Ascending aorta (tissue), 2 donors: ENCODE measurements at places on chromosomes 13 and 19.

DNA sequence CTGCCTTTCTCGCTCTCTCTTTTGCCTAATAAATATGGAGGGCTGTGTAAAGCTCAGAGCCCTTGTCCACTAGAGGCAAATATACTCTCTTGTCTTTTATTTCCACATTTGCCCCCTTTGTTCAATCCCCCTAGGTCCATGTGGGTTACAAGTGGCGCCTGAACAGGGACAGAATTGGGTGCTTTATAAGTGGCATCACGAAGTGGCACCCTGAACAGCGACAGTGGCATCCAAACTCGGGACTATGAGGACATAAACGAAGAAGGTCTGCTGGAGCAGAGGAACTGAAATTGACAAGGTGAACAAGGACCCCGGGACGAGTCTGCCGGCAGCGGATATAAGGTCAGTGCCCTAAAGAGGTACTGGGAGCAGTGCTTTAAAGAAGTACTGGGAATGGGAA is 4.3 kb upstream of the ZNF610 start:
- no peak for DNase-seq

- no peak for DNase-seq
These were observed 4.5 kb downstream of the ZNF507 start for GRCh38 chr19:32349724-32350470.

- DNase-seq = no peak
These were observed 55.4 kb upstream of the ATP12A start for GRCh38 chr13:24624801-24625231.

DNA sequence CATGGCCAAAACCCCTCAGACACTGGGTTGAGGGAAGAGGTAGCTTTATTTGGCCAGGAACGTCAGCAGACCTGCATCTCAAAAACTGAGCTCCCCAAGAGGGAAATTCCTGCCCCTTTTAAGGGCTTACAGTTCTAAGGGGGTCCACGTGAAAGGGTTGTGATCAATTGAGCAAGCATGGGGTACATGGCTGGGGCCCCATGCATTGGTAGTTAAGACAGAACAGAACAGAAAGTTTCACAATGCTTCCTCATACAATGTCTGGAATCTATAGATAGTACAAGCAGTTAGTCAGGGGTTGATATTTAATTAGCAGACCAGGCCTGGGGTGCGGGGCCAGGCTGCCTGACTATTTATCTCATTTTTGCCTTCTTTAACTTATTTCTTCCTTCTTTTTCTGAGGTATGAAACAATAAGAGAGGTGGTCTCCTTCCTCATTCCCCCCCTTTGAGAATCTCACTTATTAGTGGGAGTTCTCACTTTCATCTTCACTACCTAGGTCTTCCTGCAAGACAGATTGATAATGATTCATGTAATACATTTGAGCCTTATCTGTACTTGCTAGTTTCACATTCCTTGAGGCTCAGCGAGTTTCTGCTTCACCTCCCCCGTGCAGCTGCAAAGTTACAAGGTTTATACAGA is 84.8 kb downstream of the SLC25A15 start:
- DNase-seq = no peak

DNA sequence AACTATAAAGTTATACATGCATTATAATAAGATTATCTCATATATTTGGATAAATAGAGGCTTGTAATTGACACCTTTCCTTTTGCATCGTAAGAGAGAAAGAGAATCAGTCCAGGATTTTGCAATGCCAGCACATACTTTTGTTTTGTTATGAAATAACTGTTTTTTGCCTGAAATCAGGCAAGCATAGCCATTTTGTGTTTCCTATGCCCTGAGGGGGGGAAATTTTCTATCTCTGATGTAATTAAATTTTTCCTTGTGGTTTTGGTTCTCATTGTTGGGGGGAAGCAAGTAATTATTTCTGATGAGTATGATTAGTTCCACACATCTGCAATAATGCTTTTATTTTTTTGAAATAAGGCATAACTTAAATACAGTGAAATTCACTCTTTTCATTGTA is 229.4 kb downstream of the NDFIP2 start:
- no peak for DNase-seq

DNA sequence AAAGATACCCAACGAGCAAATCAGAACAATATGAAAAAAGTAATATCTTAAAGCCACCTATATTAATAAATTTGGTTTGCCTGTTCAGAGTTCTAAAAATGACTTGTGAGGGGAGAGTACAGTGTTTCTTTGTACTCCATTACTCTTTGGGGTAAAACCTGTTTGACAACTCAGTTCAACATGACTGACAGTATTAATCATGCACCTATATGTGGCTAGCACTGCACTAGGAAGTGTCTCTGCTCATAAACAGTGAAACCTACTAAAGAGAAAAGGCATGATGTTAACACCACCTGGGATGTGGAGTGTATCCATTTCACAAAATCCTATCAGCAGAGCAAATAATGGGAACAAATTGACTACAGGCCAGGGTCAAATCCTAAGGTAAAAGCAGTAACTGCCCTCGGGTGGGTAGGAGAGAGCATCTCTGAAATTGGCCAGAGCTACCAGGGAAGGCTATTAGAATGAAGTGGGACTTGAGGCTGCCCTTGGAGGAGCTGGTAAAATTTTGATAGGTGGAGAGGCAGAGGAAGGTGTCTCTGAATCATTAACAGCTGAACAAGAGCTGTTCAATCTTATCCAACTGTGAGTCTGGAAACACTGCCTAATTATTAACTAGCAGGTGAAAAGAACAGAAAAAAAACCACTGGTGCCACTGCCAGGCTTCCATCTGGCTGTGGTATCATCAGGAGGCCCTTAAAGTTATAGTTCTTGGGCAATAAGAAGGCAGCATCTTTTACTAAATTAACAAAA is 365.1 kb downstream of the DNAJC15 start:
- DNase-seq = no peak

DNA sequence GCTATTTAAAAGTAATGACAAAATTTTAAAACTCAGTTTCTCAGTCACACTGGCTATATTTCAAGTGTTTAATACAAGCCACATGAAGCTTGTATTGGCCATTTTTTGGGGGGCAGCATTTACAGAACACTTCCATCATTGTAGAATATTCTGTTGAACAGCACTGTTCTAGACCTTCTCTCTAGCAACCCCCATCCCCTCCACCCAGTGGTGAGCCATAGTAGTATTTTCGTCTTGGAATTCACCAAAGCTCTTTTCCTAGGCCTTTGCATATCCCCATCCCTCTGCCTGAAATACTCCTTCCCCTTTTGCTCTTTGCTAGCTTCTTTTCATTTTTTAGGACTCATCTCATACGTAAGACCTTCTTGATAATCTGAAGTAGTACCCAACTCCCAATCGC is 99.5 kb downstream of the ZC3H13 start:
- DNase-seq = no peak

GRCh38 chr19:37966662-37967231 is 59.7 kb downstream of the SIPA1L3 start:
- no peak for DNase-seq
